M059J (cell line): ENCODE measurements at places on chromosomes 12 and 14. TPM values are rescaled to one million over a fixed set of nuclear protein-coding genes. Genes with fewer than 3 reads are reported as not detected.

Gene GALNT4
- total RNA-seq = 4.1 and 4.3 TPM in 2 replicates

Gene ZNF891
- 0.32 and 0.44 TPM in 2 replicates for total RNA-seq

Gene CSAD
- 0.89 and 2.6 TPM in 2 replicates for total RNA-seq

Gene RFX4
- total RNA-seq = not detected in 2 replicates

Gene CPNE6
- total RNA-seq = not detected in 2 replicates

Gene HOXC12
- not detected in 2 replicates for total RNA-seq

Gene MVK
- total RNA-seq = 22.4 and 30.6 TPM in 2 replicates

Gene TCL1B
- not detected in 2 replicates for total RNA-seq

Gene ALX1
- total RNA-seq = 0.27 TPM in 1 of 2 replicates, not detected in the other

Gene CLECL1
- total RNA-seq = not detected in 2 replicates

Gene PRKD1
- 5.8 TPM in 2 replicates for total RNA-seq

Gene KRT2
- total RNA-seq = not detected in 2 replicates

Gene FOXN4
- not detected in 2 replicates for total RNA-seq

Gene PDE6H
- total RNA-seq = not detected in 2 replicates

Gene SIX1
- 8.0 and 12.5 TPM in 2 replicates for total RNA-seq

Gene CAPS2
- total RNA-seq = 2.5 and 3.7 TPM in 2 replicates

Gene TTC6
- not detected in 2 replicates for total RNA-seq

Gene TSHR
- total RNA-seq = not detected in 2 replicates

GRCh38 chr12:54723379-54724256 lies 75.5 kb upstream of the DCD start:
- peak; percentile 18 for DNase-seq

DNA sequence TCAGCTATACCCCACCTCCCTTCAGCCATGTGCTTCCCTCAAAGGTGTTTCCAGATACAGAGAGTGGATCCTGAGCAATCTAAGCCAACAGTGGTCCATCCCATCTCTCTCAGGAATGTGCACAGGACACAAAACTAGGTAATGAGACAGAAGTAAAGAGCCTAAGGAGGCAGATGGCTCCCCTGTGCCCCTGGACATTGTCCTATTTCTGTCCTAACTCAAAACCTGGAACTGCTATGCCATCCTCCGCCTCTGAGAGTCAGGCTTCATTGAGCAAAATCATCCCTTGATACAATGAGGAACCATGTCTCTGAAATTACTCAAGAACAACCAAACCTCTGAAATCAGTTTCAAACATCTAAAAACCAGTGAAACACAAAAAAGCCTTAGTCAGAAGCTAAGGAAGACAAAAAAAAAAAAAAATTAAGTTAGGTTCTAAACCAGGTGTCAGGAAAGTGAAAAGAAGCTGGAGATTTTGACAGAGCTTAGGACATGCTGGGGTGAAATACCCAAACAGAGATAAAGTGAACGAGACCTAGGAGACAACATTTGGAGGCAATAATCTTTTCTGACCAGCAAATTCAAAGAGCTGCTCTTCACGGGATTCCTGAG lies 200.3 kb upstream of the PLEKHG7 start:
- no peak for DNase-seq

- no peak for DNase-seq
These were observed 90.2 kb downstream of the CDK17 start for GRCh38 chr12:96310067-96310466.

- DNase-seq = no peak
These were observed 706.9 kb upstream of the TMEM132C start for GRCh38 chr12:127560041-127560478.

GRCh38 chr14:86675059-86675458 lies 1145.1 kb downstream of the FLRT2 start:
- DNase-seq = no peak

DNA sequence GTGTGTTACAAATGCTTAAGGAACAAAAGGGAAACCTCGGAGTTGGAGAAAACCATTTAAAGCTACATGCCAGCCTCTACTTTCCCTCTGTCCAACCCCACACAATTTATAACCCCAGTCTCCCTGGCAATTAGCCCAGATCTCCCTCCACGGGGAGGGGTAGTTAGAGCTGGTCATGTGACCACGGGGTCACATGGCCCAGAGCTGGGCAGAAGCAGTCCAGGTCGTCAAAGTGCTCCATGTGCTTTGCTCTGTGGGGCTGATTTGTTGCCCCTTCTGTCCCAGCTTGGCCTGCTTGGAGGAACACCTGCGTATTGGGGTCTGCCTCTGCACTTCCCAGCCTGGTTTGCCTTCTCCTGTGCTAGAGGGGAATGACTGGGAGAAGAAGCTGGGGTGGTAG lies 219.1 kb downstream of the RBM19 start:
- DNase-seq = no peak

GRCh38 chr14:30519961-30520360 lies 39.0 kb upstream of the G2E3 start:
- no peak for DNase-seq

DNA sequence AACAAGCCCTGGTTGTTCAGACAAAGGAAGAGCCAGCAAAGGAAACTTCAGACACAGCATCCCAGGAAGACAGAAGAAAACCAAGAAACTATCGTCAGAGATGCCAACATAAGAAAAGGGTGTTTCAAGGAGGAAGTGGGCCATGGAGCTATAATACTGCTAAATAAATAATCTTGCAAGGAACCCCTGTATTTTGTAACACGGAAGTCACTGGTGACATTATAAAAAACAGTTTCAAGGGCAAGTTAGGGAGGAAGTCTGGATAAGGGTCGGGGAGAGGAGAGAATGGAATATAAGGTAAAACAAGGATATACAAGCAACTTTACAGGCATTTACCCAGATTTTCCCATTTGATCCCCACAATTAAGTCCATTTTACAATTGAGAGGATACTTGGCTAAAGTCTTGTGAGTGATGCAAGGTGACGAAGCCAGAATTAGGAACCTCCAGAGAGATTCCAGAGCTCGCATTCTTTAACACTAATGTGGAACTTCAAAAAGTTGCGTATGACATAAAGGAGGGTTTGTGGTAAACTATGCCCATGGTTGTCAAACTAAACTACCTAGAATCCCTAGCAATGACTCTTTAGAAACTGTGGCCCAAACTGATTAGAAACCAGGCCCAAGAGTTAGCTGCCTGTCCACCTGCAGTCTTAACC lies 46.4 kb downstream of the PPM1H start:
- no peak for DNase-seq

GRCh38 chr14:102579696-102580549 lies 12.5 kb upstream of the RCOR1 start:
- peak; percentile 77 for DNase-seq

GRCh38 chr12:69007101-69007854 lies 74.3 kb upstream of the CPM start:
- DNase-seq = peak; percentile 55

DNA sequence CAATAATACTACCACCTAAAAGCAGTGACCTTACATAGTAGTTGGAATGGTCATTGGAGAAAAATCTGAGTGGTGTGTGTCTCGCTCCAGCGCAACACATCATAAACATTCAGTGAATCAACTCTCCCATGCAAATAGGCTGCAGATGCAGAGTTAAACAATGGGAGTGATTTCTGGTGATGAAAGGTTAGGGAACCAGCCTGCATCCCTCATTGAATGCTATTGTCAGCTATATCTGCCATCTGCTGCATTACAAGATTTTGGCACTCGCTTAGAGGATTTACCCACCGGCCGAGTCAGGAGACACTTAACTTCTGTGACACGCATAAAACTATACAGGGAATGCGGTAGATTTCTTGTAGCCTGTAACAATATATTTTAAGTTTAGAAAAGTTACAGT lies 900.9 kb downstream of the FLRT2 start:
- no peak for DNase-seq

- no peak for DNase-seq
These were observed 1.4 kb downstream of the SIVA1 start for GRCh38 chr14:104754213-104754851.

- DNase-seq = no peak
These were observed 33.2 kb upstream of the HELB start for GRCh38 chr12:66269142-66269541.

- no peak for DNase-seq
These were observed 51.3 kb downstream of the SERPINA3 start for GRCh38 chr14:94663538-94663937.

DNA sequence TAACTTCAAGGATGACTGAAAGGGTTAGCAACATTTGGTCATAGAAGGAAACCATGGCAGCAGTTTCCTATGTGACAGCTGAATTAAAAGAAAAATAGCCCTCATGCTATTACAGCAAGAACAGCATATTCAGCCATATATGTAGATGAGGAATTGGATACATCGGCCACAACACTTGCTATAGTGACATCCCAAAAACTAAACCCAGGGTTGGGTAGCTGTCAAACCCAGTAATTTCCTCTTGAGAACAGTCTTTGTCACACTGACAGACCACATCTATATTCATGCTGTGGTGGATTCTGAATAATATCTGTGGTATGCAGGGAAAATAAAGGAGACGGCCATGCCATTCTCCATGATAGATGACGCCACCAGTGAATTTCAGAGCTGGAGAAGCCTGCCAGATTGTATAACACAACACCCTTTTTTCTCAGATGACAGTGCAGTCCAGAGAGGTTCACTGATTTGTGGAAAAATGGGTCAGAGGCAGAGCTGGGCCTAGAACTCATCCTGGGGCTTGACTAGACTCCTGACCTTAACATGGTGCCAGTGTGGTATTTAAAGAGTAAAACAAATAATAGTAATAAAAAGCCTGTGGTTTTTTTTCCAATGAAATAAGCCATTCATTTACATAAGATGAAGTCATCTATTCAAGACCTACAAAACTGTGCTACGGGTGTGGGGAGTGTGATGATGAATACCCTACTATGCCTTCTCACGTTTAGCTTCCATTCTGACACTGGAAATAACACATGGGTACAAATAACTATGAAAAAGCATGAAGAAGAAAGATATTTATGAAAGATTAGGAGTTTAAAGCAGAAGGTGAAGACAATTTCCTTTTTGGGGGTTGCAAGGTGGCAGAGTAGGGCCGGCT lies 32.3 kb downstream of the EFCAB11 start:
- peak; percentile 91 for DNase-seq

- DNase-seq = no peak
These were observed 88.2 kb downstream of the CACNA1C start for GRCh38 chr12:2140858-2141519.

- DNase-seq = no peak
These were observed 8.1 kb upstream of the SLC15A5 start for GRCh38 chr12:16285586-16285985.

DNA sequence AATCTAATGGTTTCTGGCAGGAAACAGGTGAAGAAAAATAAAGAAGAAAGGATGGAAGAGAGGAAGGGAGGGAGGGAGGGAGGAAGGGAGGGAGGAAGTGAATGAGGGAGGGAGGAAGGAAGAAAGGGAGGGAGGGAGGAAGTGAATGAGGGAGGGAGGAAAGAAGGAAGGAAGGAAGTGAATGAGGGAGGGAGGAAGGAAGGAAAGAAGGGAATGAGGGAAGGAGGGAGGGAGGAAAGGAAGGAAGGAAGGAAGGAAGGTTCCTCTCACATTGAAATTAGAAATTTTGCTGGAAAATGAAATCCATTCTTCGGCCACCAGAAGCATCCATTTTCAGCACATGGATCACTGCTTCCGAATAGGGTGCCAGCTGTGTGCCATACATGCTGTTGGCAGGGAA lies 62.2 kb upstream of the PELI2 start:
- no peak for DNase-seq

DNA sequence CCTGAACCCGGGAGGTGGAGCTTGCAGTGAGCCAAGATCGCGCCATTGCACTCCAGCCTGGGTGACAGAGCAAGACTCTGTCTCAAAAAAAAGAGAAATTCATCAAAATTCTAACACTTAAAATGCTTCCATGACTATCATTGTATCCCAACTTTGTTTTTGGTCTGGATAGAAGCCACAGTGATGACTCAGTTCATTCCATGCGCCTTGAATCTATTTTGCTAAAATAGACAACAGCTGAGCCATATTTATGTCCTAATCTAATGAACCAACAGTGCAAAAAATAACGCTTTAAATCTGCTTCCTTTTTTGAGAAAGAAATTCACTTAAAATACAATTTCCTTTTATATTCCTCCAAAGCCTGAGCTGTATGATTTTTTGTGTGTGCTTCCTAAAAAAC lies 23.2 kb upstream of the BICD1 start:
- DNase-seq = peak; percentile 84

DNA sequence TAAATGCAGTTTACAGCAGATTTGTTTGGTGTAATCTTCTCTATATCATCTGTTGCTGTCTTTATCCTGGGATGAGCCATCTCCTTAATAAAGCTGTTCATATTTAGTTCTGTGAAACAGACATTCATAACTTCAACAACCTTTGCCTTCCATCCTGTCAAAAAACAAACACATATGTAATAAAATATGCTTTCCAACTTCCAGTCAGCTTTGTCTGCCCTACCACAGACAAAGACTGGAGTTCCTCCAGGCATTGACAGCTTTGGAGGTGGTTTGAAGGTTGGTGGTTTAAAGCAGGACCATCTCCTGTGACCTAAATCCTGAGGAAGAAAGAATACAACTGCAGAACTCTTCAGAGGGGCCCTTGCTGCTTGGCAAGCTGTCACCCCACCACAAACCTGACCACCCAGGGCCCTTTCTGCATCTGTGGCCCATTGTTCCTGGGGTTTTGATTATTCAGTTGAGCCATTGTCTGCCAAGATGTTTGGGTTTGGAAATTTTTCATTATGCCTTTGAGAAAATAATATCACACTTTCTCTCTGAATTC lies 28.2 kb upstream of the PTGR2 start:
- no peak for DNase-seq

DNA sequence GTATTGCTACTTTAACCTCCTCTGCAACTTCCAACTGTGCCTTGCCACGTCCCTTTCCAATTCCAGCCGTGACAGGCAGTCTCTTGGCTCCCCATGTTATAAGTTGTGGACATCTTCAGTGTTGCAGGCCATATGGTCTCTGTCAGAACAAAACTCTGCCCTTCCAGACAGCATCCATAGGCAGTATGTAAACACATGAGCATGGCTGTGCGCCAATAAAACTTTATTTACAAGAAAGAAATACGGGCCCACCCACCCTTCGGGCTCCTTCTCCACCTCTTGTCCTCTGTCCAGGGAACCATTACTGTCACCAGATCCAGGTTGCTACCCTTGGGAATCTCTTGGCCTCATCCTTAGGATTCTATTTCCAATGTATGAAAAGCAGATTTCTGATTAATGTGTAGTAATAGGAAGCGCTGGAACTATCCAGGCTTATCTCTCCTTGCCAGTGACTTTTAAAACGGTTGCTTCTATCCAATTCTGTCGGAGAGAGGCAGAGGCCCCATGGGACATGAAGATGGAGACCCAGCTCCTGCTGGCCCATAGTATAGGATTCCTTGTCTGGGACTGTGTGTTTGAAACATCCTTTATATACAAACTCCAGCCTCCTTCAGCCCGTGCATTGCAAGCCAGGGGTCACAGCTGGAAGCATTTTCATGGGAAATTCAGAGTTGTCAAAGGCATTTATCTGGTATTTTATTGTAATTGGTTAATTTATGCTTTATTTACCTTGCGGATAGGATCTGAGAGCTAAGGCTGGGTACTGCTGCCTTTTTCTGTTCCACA lies 114.4 kb downstream of the ZNF664 start:
- no peak for DNase-seq

- DNase-seq = no peak
These were observed 42.0 kb upstream of the TOMM20L start for GRCh38 chr14:58353516-58354299.

GRCh38 chr12:21434699-21435098 lies 2.8 kb upstream of the PYROXD1 start:
- peak; percentile 23 for DNase-seq
